ENCODE measurements at places on chromosomes 11 and 22.
A peak's percentile ranks its signal among the peaks of the same experiment; 100 is the strongest.

DNA sequence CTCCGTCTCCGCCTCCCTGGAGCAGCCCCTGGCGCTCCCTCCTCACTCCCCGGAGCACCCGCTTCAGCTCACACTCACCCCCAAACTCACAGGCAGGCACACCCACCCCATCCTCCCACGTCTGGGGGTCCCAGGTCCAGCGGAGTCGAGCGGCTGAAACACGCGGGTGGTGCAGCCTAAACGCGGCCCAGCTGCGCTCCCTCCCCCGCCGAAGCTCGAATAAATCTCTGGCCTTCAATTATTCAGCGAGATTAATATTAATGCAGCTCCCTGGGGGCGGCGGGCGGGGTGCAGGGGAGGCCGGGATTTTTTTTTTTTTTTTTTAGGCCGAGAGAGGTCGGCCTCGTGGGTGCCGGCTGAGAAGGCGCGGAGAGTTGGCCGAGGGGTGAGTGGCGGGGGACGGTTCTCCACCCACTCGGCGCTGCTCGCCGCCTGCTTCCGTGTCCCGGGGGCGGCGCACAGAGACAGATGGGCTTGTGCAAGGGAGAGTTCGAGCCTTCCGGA is 524 bp upstream of the SLC1A2 start:
- DNase-seq = no peak

DNA sequence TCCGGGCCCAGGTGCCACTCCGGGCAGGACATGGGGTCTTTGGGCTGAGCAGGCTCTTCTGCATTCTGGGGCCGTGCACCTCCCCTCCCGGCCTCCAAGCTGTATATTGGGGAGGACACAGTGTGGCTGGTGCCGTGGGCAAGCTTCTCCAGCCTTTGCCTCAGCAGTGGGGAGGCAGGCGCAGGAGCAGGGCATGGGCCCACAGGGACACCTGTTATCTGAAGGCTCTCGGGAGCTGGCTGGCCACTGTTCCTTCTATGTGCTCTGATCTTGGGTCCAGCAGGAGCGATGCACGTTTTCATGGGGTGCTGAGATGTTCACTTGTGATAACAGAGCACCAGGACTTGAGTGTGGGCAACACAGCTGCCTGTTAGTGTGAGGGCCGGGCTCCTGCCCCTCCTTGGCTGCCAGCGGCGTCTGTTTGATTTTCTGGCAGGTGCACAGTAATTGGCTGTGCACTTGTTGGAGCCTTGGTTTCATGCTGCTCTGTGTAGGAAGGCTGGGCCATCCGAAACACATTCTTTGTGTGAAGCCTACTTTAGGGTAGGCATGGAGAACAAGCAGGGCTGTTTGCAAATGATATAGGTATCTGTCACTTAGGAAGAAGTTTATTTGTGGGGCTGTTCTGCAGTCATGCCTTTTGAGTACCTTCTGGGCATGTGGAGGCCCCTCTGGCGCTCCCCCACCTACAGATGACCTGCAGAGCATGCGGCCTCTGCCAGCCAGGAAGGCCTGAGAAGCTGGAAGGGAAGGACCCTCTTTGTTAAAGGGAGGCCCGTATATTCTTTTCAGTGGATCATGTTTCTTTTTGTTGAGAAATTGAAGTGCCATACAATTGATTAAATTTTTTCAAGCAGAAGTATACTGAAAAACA is 201.5 kb downstream of the TBC1D22A start:
- DNase-seq = no peak

DNA sequence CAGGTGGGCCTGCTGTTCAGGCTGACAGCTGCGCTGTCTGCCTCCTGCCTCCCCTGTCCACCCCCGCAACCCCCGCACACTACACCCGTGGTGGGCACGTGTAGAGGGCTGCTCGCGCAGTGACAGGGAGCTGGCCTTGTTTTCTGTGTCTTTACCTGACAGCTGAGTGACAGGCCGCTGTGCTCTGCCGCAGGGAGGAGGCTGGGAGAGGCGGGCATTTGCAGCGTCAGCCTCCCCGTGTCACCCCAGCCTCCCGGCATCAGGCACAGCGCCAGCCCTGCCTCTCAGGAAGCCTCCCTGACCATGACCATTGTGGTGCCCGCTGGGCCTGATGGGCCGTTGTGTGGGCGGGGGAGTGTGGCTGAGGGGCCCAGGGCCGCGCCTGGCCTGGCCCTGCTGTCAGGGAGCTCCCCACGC is 32.0 kb upstream of the RELT start:
- no peak for DNase-seq

GRCh38 chr11:126113012-126113411 is 50.3 kb upstream of the CDON start:
- no peak for DNase-seq

GRCh38 chr11:57111619-57112018 is 70.1 kb upstream of the LRRC55 start:
- no peak for DNase-seq

GRCh38 chr11:58286249-58286648 is 18.2 kb upstream of the OR10W1 start:
- DNase-seq = peak; percentile 0

DNA sequence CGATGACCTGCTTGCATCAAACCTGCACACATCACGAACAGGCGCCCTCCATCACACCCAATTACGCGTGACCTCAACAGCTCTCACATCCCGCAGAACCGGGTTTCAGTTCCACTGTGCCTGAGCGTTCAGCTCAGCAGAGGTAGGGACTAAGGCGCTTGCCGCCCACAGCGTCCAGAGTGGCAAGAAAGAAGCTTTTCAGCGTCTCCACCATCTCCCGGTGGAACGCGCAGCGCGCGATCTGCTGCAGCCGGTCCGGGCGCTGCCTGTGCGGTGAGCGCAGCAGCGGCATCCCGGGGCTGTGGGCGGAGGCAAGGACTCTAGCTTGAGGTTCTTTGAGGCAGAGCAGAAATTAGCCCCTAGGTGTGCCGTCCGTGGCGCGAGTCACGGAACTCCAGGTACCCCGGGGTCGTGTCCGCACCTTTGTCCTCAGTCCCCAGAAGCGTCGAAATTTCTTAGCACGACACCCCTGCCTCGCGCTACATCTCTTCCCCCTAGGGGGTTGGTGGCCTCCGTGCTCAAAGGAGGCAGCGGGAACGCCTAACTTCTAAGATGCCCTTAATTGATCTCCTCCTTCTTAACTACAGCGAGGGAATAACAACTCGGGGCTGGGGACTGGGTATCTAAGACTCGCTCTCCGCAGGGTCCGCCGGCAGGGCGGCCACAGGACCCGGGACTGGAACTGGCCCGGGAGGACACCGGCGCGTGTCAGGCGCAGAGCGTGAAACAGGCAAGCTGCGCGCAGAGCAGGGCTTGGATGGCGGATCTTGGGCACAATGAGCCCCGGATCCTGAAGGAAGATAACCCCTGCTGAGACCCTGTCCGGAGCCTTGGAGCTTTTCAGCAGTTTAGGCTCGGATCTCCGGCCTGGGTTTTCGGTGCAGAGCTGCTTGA is 1.7 kb upstream of the CALCA start:
- DNase-seq = no peak

GRCh38 chr11:116272181-116272789 is 500.5 kb downstream of the BUD13 start:
- DNase-seq = no peak
